ENCODE measurements at places on chromosomes 3 and 15.
A peak's percentile ranks its signal among the peaks of the same experiment; 100 is the strongest.

DNA sequence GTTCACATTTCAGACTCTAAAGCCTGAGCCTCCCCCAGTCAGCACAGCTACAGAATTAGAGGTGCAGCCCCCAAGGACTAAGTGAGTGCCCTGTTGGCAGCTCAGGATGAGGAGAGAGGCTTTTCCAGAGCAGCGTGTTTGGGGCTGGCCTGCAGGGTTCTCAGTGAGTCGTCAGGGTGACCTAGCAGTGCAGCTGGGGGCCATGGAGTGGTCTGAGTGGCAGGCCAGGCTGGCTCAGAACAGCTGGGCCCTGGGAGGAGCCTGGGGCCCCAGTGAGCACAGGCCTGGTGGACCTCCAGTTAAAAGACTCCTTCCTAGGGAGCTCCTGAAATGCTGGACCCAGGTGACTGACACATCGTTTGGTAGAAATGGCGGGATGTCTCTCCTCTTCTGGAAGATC lies 108.3 kb downstream of the SLC49A4 start:
- DNase-seq, result no peak

DNA sequence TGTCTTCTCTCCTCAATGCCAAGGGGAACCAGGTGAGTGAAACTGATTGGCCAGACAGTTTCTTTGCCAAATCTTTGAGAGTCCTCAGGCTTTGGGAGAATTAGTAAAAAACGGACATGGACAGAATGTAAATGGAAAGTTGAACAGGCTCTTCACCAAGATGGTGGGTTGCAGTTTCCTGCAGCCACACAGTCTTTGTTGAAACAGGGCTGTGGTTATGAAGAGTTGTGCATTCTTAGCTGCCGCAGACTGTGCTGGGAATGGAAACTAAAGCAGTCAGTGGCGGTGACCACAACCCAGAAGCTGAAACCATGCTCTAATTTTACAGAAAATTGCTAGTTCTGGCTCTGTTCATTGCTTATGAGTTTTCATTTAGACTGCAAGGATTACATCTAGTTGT lies 42.1 kb upstream of the TASOR start:
- DNase-seq, result peak; percentile 27

GRCh38 chr3:150419076-150419868 lies 11.2 kb downstream of the TSC22D2 start:
- no peak for DNase-seq

DNA sequence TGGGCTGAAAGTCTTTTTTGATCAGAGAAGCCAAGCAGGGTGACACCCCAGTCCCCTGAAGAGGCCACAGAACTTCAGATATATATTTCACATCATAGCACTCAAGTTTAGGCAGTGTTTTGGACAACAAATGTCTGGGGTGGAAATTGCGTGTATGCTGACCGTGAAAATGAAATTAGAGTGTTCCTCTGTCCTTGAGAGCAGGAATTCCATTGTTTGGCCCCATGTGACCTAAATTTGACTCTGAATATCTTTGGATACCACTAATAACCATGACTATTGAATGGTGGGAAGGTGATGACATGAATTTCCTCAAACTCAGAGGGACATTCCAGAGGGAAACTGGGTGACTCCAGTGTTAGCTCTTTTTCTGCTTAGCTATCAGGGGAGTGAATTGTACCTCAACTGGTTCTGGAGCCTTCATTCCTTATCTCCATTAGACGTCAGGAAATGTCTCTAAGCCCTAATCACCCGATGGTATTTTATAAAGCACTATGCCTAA lies 263.5 kb upstream of the RASGRP1 start:
- DNase-seq, result no peak

DNA sequence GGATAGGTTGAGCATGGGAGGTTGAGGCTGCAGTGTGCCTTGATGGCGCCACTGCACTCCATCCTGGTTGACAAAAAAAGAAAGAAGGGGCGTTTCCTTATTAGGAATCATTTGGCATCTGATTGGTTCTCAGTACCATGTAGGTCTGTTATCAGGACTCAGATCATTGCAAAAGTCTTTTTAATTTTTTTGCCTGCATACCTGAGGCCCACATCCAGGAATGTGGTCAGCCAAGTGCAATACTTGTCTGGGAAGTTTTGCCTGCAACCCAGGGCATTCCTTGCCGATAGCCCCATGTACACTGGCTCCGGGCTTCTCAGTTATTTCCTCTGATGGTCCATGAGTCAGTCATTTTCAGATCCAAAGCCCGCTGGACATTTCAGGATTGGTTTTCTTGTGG lies 50.1 kb upstream of the CRTC3 start:
- no peak for DNase-seq

GRCh38 chr3:26505399-26505798 lies 117.2 kb upstream of the LRRC3B start:
- no peak for DNase-seq

DNA sequence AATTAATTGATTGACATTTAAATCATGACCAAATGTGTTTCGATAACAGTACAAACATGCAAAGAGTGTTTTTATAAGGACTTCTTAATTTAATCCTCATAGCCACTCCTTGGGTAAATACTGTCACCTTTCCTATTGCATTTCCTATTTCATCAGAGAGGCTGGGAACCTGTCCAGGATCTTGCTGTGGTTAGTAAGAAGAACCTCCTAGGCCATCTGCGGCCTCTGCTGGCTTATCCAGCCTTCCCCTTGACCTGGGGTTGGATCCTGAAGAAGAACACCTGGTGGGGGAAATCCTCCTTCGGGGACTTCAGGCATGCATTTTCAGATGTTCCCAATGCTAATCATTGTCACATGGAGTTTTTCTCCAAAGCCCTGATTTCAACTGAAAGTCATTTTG lies 25.5 kb downstream of the GLDN start:
- no peak for DNase-seq

DNA sequence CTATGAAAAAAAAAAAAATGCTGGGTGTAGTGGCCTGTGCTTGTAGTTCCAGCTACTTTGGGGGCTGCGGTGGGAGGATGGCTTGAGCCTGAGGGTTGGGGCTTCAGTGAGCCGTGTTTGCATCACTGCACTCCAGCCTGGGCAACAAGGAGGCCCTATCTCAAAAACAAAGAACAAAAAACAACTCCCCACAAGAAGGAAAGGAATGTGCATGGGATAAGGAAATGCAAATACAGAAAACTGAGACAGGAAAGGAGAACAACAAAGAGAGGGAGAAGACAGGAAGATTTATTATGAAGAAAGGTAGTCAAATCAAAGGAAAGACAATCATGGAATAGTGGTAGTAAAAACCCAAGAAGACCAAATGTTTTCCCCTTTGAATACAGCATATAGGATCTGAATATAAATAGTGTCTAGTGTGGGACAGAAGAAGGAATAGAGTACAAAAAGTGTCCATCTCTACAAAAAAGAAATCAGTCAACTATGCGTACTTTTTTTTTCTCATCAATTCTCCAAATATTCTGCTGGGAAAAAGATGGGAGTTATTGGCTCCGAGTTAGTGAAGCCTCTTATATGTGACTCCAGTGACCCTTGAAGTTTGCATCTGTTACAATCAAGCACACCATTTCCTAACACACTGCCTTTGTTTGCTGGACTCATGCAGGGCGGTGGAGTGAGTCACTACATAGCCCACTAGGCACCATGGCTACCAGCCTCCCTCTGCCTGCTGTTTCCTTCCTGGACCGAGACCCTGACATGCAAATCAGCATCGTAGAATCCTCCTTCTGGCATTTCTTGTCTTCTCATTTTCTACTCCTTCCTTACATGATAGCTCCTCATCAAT lies 101.2 kb upstream of the PTX3 start:
- DNase-seq, result no peak

GRCh38 chr15:65372787-65373067 lies 5.1 kb downstream of the IGDCC3 start:
- no peak for DNase-seq

DNA sequence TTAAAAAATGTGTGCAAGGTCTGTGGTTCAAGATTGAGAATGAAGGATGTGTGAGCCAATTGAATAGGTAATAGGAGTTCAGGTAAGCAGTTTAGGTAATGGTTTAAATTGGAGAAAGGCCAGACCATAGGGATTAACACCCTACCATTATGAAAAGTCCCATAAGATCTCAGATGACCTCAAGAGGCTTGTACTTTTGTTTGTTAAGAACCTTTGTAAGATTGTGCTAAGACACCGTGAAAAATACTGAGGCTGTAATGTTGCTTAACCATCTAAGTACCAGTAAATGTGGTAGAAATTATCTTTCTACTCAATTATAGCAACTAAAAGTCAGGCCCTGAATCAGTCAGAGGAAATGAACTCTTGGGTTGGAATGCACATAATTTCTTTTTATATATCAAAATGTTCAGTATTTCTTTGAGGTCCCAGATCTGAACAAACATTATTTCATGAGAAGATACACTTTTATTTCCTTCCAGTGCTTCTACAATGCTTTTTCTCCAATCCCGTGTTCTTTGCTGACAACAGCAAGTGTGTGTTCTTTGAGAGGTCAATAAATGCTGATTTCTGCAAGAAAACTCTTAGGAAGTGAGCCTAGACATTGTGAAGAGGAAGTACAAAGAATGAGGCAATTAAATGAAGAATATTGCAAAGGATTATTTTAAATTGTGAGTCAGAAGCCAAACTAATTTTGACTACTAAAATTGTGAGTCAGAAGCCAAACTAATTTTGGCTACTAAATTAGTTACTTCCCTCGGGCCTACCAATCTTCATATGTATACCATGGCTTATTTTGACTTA lies 66.4 kb downstream of the TCF12 start:
- DNase-seq, result no peak

GRCh38 chr3:105448338-105448982 lies 81.8 kb downstream of the ALCAM start:
- no peak for DNase-seq

DNA sequence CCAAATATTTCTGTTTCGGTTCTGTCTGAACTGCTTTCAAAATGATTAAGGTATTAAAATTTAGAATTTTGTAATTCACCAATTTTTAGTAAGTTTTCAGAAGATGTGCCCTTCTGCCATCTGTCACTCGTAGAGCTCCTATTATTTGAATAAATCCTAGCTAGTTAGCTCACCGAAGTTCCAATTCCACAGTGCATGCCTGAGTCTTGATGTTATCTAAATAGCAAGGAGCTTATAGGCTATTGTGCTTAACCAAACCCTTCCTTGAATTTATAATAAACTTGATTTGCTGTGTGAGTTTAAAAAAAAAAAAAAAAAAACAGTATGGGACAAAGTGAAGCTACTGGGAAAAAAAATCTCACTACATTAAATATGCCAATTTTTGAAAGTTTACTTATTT lies 18.7 kb downstream of the ATP13A3 start:
- DNase-seq, result no peak

DNA sequence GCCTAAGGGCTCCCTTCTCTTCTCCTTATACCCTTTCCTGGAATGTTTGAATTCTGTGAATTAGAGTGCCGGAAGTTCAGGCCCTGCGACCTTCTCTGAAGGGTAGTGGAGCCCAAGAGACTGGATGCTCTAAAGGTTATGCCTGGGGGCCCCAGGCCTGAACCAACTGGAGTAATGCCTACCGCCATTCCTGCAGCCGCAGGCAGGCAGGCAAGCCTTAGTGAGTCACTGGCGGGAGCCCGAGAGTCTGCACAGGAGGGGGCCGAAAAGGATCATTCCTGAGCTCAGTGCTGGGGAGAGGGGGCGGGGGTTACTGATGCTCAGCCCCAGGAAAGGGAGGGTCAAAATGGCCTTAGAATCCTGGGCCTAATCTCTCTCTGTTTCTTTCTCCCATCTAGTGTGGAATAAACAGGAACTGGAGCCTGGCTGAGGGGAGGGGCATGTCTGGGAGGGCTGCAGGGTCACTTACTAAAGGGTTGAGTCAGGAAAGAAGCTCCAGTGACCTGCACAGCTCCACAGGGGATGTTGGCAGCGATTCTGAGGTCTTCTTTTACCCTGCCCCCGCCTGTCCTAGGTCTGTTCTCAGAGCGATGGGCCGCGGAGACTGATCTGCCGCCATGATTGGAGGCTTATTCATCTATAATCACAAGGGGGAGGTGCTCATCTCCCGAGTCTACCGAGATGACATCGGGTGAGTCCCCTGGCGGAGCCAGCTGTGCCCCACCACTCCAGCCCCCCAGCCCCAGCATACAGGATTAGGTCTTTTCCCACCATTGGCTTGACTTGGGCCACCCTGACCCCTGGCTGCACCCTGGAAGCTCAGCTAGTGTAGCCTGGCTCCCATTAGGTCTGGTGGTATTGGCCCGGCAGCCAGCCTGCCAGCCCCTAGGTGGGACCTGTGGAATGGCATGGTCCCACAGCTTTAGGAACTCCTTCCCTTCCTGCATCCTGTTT lies 2.0 kb downstream of the AP2M1 start:
- no peak for DNase-seq

DNA sequence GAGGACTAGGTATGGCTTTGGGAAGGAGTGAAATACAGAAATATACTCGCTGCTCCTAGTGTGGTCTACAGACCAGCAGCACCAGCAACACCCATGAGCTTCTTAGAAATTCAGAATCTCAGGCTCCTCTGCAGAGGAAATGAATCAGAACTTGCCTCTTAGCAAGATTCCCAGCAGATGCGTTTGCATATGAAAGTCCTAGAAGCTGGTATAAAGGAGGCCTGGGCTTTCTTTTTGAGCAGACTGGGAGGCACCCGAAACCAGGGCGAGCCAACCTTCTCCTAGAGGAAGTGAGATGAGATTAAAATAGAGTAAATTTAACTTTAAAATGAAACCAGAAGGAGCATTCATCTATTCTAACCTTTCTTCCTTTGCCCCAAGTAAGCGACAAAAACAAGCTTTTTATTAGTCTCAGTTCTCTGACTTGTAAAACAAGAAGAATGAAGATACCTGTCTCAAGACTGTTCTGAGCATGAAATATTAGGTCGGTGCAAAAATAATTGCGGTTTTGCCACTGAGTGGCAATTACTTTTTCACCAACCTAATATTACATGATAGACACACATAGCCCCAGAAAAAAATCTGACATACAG lies 140.0 kb downstream of the PDZRN3 start:
- DNase-seq, result no peak

GRCh38 chr3:131075632-131076328 lies 49.1 kb downstream of the NEK11 start:
- DNase-seq, result no peak

DNA sequence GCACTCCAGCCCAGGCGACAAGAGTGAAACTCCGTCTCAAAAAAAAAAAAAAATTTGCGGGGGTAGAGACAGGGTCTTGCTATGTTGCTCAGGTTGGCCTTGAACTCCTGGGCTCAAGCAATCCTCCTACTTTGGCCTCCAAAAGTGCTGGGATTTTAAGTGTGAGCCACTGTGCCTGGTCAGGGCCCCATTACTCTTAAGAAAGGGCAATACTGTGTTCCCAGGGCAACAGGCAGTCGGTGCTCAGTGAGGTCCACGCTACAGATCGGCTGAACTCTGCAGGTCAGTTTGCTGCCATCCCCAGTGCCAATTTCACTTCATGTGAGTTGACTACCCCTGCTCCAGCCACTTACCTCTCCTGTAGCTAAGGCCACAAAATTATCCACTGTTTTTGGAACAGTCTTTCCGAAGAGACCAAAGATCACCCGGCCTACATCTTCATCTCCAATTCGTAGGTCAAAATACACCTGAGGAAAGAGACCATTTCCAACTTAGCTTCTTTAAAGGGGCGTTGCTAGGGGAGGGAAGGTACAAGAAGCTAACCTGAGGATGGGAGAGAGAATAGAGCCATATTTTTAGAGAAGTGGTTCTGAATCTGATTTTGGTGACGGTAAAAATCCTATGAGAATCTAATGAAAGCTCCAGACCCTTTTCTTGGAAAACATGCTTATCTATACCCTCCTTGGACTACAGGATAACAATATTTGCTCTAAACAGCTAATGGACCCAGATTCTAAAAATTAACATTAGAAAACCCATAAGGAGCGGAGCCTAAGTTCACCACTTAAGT lies 939 bp downstream of the PPIB start:
- DNase-seq, result no peak

- DNase-seq, result no peak
Measured at GRCh38 chr3:43025423-43025822, 46.3 kb downstream of the GASK1A start.
